Brain microvascular endothelial cell (primary cell): ENCODE measurements at places on chromosomes 4 and X.

- DNase-seq, result no peak
These were observed 71.5 kb downstream of the ARHGEF9 start for GRCh38 chrX:63713526-63713925.

DNA sequence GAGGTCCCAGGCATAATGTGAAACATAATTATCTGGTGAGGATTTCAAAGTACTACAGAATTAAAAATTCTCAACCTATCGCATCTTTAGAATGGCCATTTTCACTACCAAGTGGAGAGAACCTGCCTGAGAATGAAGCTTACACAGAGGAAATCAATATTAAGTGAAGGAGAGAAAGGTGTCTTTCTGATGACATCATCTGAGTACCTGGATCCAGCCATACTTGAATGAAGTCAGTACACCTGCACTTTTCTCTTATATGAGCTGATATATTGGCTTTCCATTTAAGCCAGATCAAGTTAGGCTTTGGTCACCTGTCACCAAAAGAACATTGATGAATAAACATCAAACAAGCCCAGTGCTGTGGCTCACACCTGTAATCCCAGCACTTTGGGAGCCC is 118.9 kb upstream of the MED14 start:
- no peak for DNase-seq

GRCh38 chr4:126807132-126807531 is 825.6 kb upstream of the INTU start:
- no peak for DNase-seq

GRCh38 chr4:8765631-8766590 is 105.7 kb downstream of the HMX1 start:
- DNase-seq, result no peak

DNA sequence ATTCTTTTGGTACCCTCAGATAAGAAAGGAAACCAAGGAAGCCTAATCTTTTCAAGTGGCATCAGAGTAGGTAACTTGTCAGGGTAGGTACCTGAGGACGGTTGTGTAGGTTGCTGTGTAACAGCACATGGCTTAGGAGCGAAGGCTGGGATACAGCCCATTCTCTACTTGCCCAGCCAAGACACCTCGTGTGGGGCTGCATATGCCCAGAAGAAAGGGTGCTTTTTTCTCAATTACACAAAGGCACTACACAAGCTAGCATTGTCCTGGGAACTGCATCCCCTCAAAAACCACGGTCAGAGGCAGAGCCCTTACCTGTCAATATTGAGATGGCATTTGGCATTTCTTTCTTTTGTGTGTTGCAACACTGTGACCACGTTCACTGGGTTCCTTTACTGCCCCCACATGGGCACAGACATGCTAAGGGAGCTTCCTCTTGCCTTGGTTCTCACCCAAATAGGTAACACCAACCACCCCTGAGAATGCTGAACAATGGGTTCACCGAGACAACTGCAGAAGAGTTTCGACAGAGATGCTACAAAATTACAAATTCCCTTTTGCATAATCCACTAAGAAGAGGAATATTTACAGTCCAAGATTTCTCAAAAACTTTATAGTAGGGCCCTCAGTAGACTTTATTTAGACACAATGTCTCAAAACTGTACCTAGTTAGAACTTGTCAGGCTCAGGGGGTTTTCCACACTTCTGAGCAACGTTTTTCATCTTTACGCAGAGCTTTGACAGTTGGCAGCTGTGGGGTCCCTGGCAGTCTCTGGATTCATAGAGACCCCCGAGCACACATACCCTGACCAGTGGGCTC is 35.8 kb upstream of the TNIP3 start:
- no peak for DNase-seq

DNA sequence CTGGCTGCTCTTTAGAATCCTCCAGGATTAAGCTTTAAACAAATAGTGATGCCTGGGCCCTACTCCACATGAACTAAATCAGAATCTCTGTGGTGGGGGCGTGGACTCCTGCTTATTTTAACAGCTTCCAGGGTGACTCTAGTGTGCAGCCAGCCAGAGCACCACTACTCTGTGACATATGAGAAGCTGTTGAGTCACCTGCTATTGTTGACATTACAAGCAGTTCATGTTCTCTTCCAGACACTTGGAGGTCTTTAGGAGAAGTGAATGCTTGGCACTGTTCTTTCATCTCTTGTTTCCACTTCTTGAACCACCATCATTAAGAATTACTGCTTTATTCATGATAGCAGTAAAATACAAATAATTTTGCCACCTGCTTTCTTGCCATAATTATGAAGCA is 426 bp upstream of the C4orf51 start:
- peak; percentile 94 for DNase-seq

DNA sequence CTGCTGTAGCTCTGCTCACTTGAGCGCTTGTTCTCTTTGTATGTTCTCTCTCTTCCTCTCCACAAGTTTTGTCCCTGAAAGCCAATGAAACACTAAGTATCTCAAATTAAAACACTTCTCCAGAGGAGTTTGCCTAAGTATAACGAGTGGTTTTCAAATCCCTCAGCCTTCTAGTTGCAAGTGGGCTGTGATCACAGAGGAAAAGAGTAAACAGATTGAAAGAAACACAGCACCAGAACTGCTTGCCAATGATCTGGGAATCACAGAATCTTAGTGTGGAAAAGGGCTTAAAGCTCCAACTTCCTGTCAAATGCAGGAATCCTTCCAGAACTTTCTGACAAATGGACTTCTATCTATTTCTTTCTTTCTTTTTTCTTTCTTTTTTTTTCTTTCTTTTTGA is 4.8 kb upstream of the PRSS12 start:
- no peak for DNase-seq

GRCh38 chr4:99821918-99822503 is 5.4 kb downstream of the DAPP1 start:
- no peak for DNase-seq

- no peak for DNase-seq
These were observed 57.5 kb upstream of the C1QTNF7 start for GRCh38 chr4:15370296-15370695.

GRCh38 chrX:72169008-72169728 is 12.4 kb upstream of the PIN4 start:
- DNase-seq, result no peak

DNA sequence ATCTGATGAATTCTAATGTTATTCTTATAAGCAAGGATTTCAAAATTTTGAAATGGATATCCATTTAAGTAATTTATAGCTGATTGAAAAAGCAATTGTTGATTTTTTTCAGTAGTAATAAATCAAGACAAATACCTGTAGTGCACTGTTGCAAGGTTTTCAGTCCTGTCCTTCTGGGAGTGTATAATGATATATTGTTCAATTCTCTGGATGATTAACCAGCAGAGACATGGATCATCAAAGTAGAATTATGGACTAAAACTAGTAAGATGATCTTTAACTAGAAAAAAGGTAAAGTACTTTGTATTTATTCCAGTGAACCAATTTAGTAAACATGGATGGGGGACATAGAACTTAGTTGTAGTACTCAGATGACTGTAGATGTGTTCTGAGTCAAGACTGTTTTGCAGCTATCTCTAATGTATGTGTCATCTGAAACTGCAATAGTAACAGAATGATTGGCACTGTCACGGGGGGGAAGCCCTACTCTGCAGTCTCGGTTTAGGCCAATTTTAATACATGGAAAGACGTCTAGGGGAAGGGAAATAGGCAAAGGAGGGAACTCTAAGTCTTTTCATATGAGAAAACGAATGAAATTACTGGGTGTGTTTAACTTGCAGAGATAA is 121.9 kb downstream of the GLRA3 start:
- no peak for DNase-seq

DNA sequence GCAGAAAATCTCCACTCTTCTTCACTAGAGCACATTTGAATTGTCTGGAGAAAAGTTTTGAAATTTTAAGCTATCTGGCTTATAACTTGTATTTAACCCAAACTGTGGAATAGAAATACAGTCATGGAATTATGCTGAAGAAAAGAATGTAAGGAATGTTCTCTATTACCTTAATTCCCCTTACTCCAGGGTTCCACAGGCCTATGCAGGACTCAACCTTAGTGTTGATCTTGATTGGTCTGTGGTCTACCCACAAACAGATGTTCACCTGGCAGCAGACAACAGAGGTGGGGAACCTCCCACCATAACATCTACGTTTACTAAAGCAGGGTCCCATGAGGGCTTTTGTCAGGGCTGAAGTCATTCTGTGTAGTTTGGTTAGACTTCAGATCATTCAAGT is 189.3 kb upstream of the GPRIN3 start:
- DNase-seq, result no peak

- no peak for DNase-seq
These were observed 1095.7 kb upstream of the TENM3 start for GRCh38 chr4:181147416-181147951.

- no peak for DNase-seq
These were observed 85.4 kb downstream of the SH3RF1 start for GRCh38 chr4:169185133-169185956.

DNA sequence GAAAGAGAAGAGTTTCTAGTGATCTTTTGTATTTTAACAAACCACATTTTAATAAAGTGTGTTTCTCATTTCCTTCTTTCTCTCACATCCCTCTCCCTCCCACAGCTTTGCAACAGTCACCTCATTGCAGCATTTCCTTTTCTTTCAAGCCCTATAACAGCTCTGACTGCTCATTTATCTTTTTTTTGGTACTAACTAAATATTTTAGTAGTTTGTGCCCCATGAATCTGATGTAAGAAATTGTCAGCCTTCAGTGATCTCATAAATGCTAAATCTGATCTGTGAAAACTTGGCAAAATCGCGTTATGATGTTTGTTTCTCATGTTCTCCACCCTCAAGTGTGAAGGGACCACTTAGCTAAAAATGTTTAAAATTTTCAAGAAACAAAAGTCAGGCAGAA is 258.5 kb upstream of the SLIT2 start:
- DNase-seq, result no peak

- DNase-seq, result no peak
These were observed 174.9 kb upstream of the TECRL start for GRCh38 chr4:64584125-64584524.

DNA sequence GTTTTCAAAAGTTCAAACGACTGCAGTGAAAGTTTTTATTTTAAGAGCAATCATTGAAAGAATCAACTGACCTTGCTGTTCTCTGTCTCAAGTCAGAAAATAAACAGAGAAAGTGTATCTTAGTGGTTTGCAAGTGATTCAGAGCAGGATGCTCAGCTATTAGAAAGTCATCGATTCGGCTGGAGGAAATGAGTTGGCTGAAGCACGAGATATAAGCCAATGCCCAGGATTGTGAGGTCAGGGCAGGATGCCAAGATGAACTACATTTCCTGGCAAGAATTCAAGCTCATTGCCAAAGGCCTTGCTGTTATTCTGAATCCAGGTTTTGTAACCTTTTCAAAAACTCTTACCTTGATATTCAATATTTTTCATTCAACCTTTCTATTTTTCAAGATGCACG is 541.4 kb upstream of the BOD1L1 start:
- peak; percentile 87 for DNase-seq

GRCh38 chr4:25030277-25031076 is at the start of gene LGI2:
LGI2 (minus strand) TSS chr4:25030946; CDS start chr4:25030693, 253 bp downstream.
- no peak for DNase-seq

DNA sequence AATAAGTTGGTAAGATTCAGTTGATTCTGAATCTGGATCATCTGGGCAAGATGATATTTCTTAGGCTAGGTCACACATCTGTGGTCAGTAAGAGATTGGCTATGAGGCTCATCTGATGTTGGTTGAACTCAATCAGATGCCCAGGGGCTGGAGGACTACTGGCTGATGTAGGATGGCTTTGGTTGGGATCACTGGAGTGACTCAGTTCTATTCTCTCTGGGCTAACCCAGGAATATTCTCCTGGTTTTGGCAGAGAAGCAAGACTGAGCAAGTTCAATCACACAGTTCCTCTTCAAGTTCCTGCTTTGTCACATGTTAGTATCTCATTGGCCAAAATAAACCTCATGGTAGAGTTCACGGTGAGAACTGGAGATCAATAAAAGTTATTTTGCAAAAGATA is 902.3 kb upstream of the SLIT2 start:
- no peak for DNase-seq

DNA sequence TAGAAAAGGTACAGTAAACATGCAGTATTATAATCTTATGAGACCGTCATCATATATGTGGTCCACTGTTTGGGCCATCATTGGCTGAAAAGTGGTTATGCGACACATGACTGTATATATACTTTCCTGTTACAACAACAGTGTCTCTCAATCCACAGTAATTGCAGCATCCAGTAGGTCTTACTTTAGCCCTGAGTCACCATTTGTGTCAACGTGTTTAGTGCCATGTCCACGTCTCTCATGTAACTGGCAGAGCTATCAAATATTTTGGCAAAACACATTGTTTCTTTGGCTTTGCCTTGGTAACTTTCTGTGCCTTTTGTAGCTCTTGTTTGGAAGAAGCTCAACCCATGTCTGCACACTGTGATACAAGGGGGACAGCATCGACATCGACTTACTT is 73.8 kb downstream of the CD38 start:
- DNase-seq, result no peak

GRCh38 chr4:7635445-7636239 is 200.9 kb upstream of the PSAPL1 start:
- DNase-seq, result no peak

DNA sequence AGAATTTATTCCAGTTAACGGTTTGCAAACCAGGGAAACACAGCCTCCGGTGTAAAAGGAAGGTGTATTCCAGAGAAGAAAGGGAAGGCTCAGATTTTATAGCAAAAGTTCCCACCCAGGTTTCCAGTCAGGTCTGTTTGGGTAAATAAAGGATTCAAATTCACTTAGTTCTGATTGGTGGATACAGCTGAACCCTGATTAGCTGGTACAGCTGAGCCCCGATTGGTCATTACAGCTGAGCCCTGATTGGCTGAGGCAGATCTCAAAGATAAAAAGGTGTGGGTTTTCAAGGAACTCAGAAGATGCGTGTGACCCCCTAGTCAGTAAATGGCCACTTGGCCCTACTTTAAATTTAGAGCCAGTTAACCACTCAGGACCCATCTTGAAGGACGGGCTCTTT is 6.6 kb downstream of the CLRN2 start:
- DNase-seq, result no peak

GRCh38 chr4:94416981-94417380 is 34.8 kb upstream of the PDLIM5 start:
- no peak for DNase-seq

DNA sequence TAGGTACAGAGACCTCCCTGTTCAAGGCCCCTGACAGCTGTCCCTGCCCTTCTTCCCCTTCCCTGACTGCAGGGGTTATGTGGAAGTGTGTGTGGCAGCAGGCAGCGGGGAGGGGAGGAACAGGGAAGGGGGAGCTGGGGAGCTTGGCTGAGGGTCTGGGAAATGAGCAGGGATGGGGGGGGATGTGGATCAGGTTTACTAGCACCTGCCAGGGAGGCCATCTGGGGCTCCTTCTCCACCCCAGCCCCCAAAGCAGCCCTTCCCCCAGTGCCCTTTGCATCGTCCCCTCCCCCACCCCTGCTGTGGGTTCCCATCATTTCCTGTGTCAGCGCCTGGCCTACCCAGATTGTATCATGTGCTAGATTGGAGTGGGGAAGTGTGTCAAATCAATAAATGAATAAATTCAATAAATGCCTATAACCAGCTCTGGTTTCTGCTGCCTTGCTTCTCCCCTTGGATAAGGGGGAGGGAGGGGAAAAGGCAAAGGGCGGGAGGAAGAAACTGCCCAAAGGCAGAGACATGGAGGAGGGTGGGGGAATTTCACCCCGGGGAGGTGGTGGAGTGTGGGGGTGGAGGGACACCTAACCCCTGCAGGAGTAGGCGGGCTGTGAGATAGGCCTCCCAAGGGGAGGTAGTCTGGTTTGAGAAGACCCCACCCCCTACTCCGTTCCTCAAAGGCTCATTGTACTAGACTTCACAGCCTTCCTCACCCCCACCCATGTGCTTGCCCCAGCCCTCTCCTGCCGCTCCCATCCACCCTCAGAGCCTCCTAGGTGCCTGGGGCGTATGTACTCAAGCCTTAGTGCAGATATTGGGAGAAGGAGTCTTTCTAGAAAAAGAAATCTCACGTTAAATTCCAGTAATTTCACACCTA is 3.2 kb downstream of the CXorf65 start:
- DNase-seq, result no peak
